ENCODE measurements at places on chromosomes 4 and X. TPM values are rescaled to one million over a fixed set of nuclear protein-coding genes. Genes with fewer than 3 reads are reported as not detected.

Gene NCAPG
- total RNA-seq: 26.7 TPM

DNA sequence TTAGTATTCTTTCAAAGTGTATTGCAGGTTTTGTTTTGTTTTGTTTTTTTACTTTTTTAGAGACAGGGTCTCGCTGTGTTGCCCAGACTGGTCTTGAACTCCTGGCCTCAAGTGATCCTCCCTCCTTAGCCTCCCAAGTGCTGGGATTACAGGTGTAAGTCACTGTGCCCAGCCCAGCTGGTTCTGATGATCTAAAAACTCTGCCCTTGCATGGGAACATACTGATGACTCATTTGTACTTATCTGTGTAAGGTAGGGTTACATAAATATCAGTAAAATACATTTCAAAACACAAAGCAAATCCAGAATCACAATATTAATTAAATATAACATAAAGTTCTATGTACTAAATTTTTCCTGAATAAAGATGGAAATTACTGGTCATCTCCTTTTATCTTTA, 7.4 kb upstream of the SLC9B1 start:
- peak; percentile 13 for DNase-seq

DNA sequence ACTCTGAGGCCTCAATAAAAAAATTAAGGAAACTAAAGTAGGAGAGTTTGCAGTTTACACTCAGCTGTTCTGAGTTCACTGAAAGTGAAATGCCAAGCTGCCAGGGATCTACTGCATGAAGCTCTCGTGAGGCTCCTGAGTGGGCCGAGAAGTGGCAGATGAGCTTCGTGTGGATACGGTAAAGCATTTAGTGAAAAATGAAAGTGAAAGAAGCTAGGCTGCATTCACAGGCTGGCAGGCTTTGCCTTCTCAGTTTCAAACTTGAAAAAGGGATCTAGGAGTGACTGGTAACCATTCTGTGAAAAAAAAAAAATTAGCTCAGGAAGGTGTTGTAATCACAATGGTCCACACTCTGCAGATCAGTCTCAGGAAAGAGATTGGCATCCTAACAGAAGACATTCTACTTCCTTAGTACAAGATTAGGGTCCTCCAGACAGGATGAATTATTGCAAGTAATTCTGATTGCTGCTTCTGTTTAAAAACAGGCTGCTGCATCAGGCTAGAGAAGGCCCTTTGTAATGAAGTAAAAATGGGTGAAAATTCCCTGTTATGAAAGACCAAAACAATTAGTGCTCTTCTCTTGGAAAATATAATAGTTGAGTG, 679.9 kb downstream of the RPA4 start:
- DNase-seq: peak; percentile 71

DNA sequence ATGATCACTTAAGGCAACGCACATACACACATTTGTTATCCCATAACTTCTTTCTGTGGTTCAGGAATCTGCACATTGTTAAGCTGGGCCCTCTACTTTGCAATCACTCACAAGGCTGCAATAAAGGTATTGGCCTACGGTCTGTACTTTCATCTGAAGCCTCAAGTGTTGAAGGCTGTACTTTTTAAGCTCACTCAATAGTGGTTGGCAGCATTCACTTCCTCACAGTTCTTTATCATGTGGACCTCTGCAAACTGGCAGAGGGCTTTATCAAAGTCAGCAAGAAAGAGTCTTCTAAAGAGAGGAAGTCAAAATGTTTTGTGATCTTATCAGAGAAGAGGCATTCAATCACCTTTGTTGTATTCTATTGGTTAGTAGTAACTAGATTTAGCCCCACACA, 301.4 kb upstream of the EPHA5 start:
- no peak for DNase-seq

GRCh38 chr4:53997898-53998297, 66.5 kb downstream of the CHIC2 start:
- DNase-seq: no peak

GRCh38 chr4:61223385-61223784, 23.3 kb downstream of the ADGRL3 start:
- no peak for DNase-seq

- peak; percentile 92 for DNase-seq
Observed at GRCh38 chr4:72971572-72971971, 97.9 kb downstream of the COX18 start.

Gene CD38
- total RNA-seq: not detected

GRCh38 chr4:3234171-3235029, 14.6 kb upstream of the MSANTD1 start:
- no peak for DNase-seq

Gene KCTD8
- not detected for total RNA-seq

- no peak for DNase-seq
Observed at GRCh38 chr4:184979461-184980124, 38.7 kb upstream of the HELT start.

DNA sequence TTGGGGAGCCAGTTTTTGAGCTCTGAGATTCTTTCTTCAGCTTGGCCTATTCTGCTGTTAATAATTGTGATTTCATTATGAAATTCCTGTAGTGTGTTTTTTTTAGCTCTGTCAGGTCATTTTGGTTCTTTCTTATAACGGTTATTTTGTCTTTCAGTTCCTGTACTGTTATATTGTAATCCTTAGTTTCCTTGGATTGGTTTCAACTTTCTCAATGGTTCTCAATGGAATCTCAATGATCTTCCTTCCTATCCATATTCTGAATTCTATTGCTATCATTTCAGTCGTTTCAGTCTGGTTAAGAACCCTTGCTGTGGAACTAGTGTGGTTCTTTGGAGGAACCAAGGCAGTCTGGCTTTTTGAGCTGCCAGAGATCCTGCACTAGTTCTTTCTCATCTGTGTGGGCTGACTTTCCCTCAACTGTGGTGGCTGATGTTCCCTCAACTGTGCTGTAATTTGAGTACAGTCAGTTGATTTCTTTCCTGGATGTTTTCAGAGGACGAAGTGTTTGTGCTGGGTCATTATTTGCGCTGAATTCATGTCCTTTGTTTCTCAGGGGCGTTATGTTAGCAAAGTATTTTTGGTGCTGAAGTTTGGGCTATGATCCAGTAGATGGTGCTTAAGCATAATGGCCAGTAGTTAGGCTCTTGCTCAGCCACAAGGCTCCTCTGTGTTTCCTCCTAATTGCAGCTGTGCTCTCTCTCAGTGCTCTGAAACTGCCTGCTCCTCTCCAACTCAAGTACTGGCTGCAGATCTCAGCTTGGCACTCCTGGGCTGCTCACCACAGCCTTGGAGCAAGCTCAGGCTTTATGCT, 27.5 kb downstream of the ENPEP start:
- DNase-seq: peak; percentile 13

Measured in IMR-90 (cell line).